ENCODE measurements at places on chromosomes 4 and X.
A peak's percentile ranks its signal among the peaks of the same experiment; 100 is the strongest.

GRCh38 chrX:108018656-108019381, 26.0 kb upstream of the VSIG1 start:
- DNase-seq = peak; percentile 39

DNA sequence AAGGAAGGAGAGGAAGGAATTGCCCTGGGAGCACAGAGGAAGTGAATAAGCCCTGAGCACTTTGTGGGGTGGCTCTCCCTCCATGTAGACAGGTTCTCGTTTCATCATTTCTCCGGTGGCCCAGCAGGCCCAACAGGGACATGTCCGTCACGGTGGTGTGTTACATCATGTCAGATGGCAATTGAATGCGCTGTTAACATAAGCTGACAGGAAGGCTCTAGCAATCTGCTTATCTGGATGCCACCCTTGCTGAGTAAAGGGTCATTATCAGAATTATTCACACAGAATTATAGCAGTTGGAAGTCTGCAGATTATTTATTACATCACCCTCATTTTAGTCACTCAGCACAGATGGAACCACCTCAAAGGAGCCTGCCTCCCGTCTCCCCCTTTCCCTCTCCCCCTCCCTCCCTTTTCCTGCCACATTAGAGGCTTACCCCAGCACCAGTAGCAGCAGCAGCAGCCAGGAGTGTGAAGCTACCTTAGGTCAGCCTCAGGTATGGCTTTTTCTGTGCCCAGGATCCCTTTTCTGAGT, 124.3 kb upstream of the TRIM2 start:
- DNase-seq = peak; percentile 14

DNA sequence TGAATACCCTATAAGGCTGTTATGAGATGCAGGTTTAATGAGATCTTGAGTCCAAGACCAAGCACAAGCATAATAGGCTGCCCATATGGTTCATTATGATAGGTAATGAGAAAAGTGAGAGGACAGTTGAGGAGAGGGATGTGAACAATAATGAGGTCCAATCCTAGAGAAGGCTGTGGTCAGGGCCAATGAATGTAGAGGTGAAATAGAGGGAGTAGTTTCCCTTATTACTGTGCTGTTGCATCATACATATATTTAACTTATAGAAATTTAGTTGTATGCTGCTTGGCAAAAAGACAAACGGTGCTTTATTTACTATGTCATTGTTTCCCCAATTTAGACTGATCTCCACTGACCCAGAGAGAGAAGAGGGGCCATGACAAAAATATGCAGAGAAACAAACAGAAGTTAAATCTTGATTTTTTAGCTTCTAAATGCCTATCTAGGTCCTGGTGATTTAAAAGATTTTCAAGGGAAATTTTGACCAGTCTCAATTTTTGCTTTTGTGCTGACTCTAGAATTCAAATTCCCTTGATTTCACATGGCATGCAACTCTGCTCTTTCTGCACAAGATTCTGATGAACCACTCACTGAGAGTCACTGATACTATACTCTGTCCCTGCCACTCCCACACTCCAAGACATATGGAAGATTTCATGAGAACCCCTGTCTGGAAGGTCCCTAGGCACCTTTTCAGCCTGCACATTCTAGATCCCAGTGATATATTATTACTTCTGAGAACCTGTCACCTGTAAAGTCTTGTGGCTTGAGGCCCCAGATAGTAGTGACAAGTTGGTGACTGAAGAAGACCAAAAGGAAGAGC, 159.7 kb downstream of the VSIG4 start:
- no peak for DNase-seq

- DNase-seq = no peak
Measured at GRCh38 chrX:96436105-96436504, 248.5 kb upstream of the DIAPH2 start.

- no peak for DNase-seq
Measured at GRCh38 chrX:12903646-12904045, 2.8 kb upstream of the TLR8 start.
